ENCODE measurements at places on chromosomes 1 and 21.

DNA sequence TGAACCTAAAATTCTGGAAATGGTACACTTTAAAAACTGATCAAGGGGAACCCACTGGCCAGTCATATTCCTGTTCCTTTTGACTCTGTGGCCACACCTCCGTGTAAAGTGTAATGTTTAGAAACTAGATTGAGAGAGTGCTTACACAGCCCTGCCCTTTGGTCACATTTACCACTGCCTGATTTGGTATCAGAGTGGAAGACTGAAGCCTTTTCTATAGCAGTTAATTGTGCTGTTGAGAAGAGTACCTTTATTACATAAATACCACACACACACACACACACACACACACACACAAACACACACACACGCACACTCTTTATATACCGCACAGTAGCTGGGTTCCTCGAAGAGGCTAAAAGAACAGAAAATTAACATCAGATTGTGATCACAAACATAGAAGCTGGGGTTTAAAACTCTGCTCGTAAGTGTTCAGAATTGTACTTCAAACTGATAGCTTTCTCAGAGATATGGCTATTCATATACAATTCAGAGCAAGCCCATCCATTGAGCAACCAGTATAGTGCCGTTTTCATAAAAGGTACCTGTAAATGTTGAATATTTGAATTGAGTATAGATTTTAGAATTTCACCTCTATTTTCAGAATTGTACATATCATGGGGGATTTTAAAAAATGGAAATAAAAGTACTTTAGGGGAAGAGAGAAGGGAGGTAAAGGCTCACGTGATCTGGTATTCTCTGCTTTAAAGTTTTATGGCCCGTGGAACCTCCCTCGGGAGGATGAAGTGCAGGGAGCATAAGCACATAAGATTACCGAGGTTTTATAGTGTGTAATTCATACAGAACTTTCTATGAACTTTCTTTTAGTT lies 37.5 kb downstream of the CAMTA1 start:
- no peak for DNase-seq

DNA sequence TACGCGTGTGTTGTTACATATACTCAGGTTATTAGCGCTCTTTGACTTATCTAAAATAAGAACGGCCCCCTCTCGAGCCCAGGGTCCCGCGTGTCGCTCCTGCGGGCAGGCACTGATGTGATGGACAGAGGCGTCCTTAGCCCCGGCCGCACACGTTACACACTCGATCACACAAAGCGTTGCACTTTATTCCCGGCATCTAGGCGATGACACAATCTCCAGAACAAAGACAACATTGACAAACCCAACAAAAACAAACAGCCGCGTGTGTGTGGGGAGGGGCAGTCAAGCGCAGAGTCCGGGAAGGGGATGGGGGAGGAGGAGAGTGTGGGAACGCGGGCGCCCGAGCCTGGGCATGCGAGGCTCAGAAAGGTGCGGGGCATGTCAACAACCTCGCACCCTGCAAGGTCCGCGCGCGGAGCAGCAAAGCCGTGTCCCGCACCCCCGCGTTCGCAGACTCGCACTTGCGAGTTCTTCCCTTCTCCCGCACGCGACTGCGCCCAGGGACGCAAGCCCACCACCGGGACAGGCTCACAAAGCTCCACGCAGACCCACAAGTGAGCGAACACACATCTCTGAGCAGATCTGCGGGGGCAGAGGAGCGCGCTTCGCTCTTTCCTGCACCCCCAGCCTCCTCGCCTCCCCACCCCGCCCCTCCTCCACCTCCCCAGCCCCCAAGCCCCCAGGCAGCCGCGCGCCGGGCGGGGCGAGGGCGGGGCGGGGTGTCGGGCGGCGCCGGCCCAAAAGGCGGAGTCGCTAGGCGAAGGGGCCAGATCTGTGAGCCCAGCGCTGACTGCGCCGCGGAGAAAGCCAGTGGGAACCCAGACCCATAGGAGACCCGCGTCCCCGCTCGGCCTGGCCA lies at the start of gene EFNA1:
Gene EFNA1 (plus strand): TSS at position 772 of the 862 bp plus-strand sequence. CDS start 102 bp downstream, outside the sequence.
- no peak for DNase-seq

DNA sequence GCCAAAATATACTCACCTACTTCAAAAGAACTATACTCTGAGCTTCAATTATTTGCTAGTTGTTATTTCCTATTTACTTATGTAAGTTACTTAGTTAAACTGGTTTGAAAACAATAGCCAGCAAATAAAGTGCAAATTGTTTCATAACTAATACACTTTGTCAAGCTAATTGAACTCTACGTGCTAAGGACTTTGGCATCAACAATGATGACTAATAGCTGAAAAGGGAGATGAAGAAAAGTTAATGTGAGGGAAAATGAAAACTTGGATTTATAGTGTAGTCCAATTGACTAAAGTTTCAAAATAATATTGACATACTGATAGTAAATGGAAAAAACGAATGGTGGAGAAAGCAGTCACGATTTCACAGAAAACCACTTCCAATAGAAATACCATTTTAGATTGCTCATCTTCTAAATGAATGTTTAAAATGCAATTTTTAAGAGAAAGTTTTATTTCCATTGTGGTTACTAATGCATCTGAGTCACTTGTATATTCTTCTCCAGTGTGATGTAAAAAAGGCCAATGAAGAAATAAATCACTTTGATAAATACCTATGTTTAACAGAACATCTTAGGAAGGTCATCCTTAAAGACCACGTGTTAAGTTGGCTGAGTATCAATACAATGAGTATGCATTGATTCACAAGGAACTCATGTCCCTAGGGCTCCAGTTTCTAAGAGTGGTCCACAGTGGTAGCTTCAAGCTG lies 455.2 kb downstream of the LTN1 start:
- DNase-seq: no peak

DNA sequence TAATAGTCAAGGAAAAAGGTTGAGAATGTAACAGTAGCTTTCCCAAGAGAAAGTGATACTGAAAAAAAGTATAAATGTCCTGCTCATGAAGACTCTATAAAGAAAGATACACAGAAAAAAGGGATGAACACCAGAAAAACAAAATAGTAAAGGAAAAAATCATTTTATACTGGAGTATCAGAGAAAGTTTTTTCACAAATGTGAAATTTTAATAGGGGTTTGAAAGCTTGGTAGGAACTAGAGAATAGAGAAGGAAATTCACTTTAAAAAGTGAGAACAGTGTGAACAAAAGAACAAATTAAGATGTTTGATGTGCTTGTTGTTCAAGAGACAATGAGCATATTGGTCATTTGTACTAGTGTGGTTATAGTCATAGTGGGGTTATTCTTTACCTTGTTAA lies 25.6 kb downstream of the UCHL5 start:
- DNase-seq: no peak

DNA sequence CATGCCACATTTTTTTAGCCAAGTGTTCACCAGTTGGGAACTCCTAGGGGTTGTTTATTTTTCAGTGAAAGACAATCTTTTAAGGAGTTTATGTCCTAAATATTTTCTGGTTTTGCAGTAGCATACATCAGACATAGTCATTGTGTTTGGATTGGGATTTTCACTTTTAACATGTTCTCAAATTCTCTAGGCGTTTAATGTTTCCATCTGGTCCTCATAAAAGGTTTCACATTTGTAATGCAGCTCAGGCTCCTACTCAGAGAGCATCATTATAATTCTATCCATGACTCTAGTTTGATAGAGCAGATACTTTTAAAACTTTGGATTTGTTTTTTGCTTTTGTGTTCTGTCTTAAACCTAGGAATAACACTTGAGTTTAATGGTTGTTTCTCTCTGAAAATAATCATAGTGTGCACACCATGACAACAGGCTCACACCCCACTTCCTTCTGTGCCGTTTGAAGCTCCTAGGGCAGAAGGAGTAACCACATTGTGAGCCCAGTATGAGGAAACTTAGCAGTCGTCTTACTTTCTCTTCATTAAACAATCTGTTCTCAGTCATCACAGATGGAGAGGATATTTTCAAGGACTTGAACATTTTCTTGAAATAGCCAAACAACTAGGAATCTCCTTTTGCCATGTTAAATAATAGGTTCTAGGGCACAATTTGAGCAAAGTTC lies 219.6 kb downstream of the PDE4B start:
- DNase-seq: no peak

GRCh38 chr1:39657402-39657801 lies 14.5 kb downstream of the NT5C1A start:
- DNase-seq: no peak

DNA sequence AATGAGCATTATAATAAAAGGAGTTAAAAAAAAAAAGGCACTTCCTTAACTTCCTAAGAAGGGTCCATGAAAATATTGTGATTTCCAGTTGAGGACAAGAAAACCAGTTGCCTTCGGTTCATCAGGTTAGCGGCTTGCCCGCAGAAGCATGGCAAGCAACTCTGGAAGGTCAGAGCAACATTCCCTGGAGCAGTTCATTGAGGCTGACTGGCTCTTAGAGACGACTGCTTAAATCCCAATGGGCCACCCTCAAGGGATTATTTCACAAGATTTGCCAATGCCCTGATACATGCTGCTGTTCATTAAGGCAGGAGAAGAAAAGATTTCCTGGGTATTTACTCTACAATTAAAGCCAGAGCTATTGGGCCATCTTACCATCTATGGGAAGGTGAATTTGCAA lies 29.0 kb upstream of the CASQ2 start:
- no peak for DNase-seq

- DNase-seq: no peak
These were observed 364.6 kb upstream of the PROX1 start for GRCh38 chr1:213623064-213623581.

GRCh38 chr21:16347223-16347622 lies 617.4 kb downstream of the USP25 start:
- no peak for DNase-seq

- DNase-seq: no peak
These were observed 12.3 kb downstream of the PHLDA3 start for GRCh38 chr1:201456499-201457309.

DNA sequence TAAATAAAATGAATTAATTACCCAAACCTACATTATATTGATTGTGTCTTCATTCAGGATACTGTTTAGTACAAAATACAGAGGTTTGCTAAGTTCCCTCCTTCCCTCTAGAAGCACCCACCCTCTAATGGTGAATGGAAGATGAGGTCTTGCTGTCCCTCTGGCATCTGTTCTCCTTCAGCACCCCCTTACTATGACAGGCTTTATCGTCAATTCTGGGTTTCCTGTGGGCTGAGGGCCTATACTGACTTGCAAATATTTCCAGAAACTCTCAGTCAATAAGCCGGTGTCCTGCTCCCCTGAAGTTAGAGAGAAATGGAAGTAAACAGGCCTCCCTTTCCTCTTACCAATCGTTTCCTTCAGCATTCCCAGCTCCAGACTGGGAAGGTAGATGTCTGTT lies 13.2 kb downstream of the LAX1 start:
- no peak for DNase-seq

DNA sequence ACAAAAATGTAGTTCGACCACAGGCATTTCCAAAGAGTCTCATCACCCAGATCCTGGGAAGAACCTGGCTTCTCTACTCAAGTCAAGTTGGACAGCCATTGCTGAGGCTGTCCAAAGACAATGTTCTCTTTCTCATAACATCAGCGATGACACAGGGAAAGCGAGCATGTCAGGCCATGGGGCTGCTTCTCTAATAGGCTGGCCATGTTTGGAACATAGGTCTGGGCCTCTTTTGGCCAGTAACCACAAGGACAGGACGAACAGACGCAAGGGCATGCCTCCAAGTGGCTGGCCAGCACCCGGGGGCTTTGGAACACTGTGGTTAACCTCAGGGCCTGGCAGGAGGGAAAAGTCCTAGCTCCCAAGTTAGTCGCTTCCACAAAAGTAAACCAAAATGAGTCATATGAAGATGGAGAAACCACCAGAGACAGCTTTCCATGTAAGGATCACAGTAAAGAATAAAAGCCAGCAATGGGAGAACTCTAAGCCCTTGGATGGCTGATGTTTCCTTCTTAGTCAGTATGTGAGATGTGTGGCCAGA lies 80.6 kb upstream of the SLC44A3 start:
- DNase-seq: no peak

GRCh38 chr1:38872401-38873026 lies 634 bp downstream of the MYCBP start:
- DNase-seq: no peak

- no peak for DNase-seq
These were observed 3.6 kb upstream of the ZBTB7B start for GRCh38 chr1:154998818-154999570.

DNA sequence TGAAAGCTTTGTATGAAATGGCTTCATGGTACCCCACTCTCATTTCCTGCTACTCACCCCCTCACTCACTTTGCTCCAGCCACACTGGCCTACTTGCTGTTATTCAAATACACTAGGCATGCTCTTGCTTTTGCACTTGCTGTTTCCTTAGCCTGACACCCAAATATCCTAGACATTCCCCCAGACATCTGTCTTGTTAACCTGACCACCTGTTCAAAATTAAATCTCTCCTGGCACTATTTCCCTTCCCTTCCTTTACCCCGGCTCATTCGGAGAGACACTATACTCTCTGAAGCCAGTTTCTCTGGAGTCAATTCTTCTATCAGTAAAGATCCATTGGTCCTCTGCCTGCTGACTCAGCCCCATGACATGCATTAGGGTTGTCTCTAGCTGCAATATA lies 306.0 kb upstream of the SGIP1 start:
- DNase-seq: no peak

- no peak for DNase-seq
These were observed 31.1 kb upstream of the PDE9A start for GRCh38 chr21:42622284-42622683.

- no peak for DNase-seq
These were observed 41.8 kb downstream of the MRPS6 start for GRCh38 chr21:34115160-34115559.

- no peak for DNase-seq
These were observed 98.0 kb downstream of the WDR4 start for GRCh38 chr21:42781150-42781970.

GRCh38 chr1:59046134-59046533 lies 250.8 kb upstream of the FGGY start:
- DNase-seq: no peak

- DNase-seq: no peak
These were observed 178.1 kb upstream of the RUNX1 start for GRCh38 chr21:35226968-35227744.

DNA sequence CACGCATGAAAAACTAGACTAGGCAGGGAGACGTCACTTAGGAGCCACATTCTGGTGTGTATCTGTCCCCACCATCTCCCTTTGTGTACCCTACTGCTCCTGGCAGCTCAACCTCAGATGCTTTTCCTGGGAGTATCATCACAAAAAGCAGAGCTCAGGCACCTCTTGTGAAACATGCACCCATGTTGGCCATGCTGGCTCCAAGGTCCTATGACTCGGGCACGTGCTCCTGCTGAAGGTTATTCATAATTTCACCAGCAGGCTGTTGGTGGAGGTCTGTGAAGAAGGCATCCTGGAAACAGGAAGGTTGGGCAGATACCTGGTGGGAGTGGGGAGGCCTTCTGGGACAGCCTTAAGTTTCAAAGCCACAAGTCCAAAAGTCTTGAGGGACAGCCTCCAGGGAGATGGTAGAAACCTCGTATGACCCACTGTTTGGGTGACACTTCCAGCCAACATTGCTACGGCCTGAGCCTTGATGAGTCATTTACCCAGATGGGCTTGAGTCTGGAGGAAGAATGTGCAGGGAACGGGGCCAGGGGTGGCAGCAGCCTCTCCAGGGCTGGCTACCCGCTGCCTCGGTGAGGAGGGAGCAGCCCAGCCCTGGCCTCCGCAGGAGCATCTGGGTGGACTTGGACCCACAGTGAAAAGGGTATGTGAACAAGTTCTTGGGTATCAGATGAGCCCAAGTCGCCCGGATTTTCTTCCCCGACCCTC lies 75.8 kb downstream of the PGBD5 start:
- DNase-seq: no peak
